Natural killer cell (primary cell): ENCODE measurements at places on chromosomes 13 and 19. TPM values are rescaled to one million over a fixed set of nuclear protein-coding genes. Genes with fewer than 3 reads are reported as not detected.

The NFKBIB gene
- total RNA-seq: 118 TPM

The TICAM1 gene
- total RNA-seq: 22.7 TPM

The KIR2DL3 gene
- 57.3 TPM for total RNA-seq

The TEX30 gene
- 9.3 TPM for total RNA-seq

The FFAR1 gene
- total RNA-seq: 0.30 TPM

The APLP1 gene
- not detected for total RNA-seq

The UBE2L5 gene
- not detected for total RNA-seq

The IL4I1 gene
- total RNA-seq: 3.0 TPM

The C19orf81 gene
- not detected for total RNA-seq

The CGB3 gene
- total RNA-seq: not detected

The FGF14 gene
- total RNA-seq: not detected

The CGB5 gene
- total RNA-seq: not detected

The KIR2DL1 gene
- total RNA-seq: 39.5 TPM

The POGLUT2 gene
- 0.53 TPM for total RNA-seq

The CRLF1 gene
- not detected for total RNA-seq

The MEX3D gene
- 4.4 TPM for total RNA-seq

The IGFL1 gene
- not detected for total RNA-seq

The HRC gene
- total RNA-seq: not detected

The RPL13A gene
- 1,881 TPM for total RNA-seq

The GPC6 gene
- not detected for total RNA-seq

The MEF2B gene
- total RNA-seq: 7.0 TPM

The EPS8L1 gene
- total RNA-seq: 15.7 TPM

The ZNF439 gene
- 15.4 TPM for total RNA-seq

The ZNF440 gene
- 21.8 TPM for total RNA-seq

The RPS19 gene
- total RNA-seq: 1,709 TPM

The DGKH gene
- 1.2 TPM for total RNA-seq

The IFNL1 gene
- not detected for total RNA-seq

The ZNF836 gene
- total RNA-seq: 40.2 TPM

The MAMSTR gene
- 0.56 TPM for total RNA-seq

The ZNF180 gene
- 8.0 TPM for total RNA-seq

The LHB gene
- not detected for total RNA-seq

The SBSN gene
- not detected for total RNA-seq

The SWSAP1 gene
- 2.9 TPM for total RNA-seq

The ZNF738 gene
- 14.7 TPM for total RNA-seq

The CGB1 gene
- total RNA-seq: not detected

The LGALS7B gene
- not detected for total RNA-seq

The NXNL1 gene
- not detected for total RNA-seq

The NCCRP1 gene
- not detected for total RNA-seq

The GPR183 gene
- total RNA-seq: 20.0 TPM

The TMEM59L gene
- not detected for total RNA-seq

The OXGR1 gene
- total RNA-seq: not detected

The POLR1G gene
- 1.4 TPM for total RNA-seq

The KLK4 gene
- not detected for total RNA-seq

The IGFL2 gene
- not detected for total RNA-seq

The ZNF154 gene
- 4.2 TPM for total RNA-seq

The ZNF582 gene
- 1.3 TPM for total RNA-seq

The CGB8 gene
- not detected for total RNA-seq

The SEMA6B gene
- 5.4 TPM for total RNA-seq

The ZNF558 gene
- total RNA-seq: 20.9 TPM

The IZUMO4 gene
- 7.1 TPM for total RNA-seq

The MYO16 gene
- 0.28 TPM for total RNA-seq

The MRPS31 gene
- total RNA-seq: 19.6 TPM

The KLHL1 gene
- not detected for total RNA-seq

The CEACAM20 gene
- total RNA-seq: not detected

The FLT3 gene
- 0.39 TPM for total RNA-seq
